ENCODE measurements at places on chromosomes 7 and 10.

DNA sequence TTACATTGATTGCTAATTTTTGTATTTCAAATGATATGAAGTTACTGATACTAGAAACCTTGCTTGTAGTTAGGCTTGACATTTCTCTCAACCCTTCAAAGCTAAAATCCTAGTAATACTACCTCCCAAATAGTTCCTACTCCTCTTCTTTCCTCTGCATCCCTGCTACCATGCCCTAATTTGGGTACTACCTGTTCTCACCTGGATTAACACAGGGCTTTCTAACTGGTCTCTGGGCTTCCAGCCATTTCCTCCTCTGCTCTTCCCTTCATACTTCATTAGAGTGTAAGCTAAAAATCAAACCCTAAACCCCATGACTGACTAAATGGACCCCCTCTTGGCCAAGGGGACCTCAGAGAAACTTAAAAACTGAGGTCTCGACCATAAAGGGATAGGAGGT is 112.4 kb downstream of the CHCHD3 start:
- no peak for DNase-seq

GRCh38 chr7:99102361-99102760 is 41.5 kb downstream of the SMURF1 start:
- no peak for DNase-seq

DNA sequence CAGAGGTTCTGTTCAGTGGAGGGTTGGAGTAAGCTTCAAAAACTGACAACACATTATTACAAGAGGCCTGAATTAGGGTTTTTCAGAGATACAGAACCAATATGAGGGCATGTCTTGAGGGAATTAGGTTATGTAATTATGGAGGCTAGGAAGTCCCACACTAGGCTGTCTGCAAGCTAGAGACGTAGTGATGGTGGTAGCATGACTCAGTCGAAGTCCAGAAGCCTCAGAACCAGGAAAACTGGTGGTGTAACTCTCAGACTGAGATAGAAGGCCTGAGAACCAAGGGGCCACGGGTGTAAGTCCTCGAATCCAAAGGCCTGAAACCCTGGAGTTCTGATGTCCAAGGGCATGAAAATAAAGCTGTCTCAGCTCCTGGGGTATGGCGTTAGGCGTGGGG is 35.6 kb downstream of the ZNF518A start:
- DNase-seq, result no peak

DNA sequence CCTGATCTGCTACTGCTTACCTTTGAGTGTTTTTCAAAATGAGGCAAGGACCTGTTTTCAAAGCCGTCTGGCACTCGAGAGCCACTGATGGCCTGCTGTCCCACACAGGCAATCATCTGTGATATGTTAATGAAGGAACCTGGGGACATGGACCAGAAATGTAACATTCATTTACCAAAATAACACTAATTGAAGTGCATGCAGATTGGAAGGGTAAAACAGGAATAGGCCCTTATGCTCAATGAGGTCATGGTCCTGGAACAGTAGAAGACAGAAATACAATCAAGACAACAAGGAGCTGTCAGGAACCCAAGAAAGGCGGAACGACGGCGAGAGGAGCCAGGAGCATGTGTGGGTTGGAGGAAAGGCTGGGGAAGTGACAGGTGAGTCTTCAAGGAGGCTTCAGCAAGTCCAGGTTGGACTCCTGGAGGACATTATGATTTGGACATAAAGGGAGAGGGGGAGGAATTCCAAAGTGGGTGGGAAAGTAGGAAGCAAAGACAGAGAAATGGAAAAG is 28.3 kb downstream of the POLR3A start:
- DNase-seq, result no peak

- DNase-seq, result no peak
Observed at GRCh38 chr7:151146761-151147160, 20.7 kb downstream of the GBX1 start.

DNA sequence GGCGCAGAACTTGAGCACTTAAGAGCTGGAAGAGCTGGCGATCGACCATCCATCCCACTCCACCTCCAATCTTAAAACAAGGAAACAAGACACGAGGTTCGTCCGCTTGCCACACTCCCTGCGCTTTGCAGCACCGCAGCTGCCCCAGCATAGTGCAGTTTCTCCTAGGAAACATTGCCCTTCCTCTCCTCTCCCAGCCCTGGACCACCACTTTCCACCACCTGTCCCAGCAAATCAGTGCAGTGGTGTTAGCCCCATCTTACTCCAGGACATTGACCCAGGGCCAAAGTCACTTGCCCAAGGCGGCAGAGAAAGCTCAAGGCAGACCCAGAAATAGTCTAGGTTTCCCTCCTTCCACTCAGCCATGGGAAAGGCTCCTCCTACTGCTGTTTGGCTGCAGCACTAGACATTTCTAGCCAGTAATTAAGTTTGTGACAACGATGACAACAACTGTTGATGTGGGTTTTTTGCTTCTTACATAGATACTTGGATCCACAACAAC is 1.5 kb upstream of the PARD3 start:
- DNase-seq, result no peak

- no peak for DNase-seq
Observed at GRCh38 chr7:137717811-137718271, 128.9 kb downstream of the DGKI start.

- DNase-seq, result no peak
Observed at GRCh38 chr7:25261545-25262140, 33.4 kb upstream of the NPVF start.

- DNase-seq, result no peak
Observed at GRCh38 chr10:48612236-48612943, 7.5 kb upstream of the ARHGAP22 start.

DNA sequence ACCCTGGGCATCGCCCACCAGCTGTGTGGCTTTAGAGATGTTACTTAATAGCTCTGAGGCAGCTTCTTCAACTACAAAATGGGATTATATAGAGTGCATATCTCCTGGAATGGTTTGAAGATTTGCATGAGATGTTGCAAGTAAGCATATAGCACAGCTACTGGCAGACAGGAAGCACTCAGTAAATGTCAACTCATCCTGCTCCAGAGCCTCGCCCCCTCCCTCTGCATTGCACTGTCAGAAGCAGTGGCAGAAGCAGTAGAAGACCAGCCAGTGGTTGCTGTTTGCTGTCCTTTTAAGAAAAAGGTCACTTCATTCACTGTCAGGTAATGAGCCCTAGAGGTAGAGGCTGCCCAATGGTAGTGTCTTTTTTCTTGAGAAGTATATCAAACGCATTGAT is 180.0 kb upstream of the GHITM start:
- no peak for DNase-seq
